ENCODE measurements at places on chromosomes 11 and 22.

- DNase-seq: no peak
These were observed 11.6 kb upstream of the GNAZ start for GRCh38 chr22:23058481-23059283.

DNA sequence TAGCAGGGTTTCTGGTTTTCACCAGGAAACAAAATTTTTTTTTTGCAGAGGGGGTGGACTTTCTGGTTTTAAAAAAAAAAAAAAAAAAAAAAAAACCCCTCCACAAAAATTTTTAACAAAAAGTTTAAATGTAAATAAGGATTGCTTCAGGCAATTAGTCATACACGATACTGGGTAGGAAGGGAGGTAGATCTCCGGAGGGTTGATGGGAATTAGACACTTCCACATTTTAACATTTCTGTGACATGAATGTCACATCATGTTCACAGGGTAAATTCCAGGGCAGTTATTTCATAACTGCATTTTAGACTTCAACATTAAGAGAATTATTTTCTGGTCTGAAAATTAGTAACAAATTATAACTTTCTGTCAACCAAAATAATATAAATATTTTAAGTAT, 15.9 kb downstream of the NUP98 start:
- DNase-seq: no peak

DNA sequence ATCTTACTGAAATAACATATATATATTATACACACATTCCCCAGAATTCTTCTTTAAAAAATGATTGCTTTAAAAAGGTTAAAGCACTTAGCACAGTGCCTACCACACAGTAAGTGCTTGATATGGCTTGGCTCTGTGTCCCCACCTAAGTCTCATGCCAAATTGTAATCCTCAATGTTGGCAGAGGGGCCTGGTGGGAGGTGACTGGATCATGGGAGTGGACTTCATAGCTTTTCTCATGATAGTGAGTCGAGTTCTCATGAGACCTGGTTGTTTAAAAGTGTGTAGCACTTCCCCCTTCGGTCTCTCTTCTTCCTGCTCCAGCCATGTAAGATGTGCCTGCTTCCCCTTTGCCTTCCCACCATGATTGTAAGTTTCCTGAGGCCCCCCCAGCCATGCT, 6.2 kb downstream of the CRYAB start:
- DNase-seq: no peak

DNA sequence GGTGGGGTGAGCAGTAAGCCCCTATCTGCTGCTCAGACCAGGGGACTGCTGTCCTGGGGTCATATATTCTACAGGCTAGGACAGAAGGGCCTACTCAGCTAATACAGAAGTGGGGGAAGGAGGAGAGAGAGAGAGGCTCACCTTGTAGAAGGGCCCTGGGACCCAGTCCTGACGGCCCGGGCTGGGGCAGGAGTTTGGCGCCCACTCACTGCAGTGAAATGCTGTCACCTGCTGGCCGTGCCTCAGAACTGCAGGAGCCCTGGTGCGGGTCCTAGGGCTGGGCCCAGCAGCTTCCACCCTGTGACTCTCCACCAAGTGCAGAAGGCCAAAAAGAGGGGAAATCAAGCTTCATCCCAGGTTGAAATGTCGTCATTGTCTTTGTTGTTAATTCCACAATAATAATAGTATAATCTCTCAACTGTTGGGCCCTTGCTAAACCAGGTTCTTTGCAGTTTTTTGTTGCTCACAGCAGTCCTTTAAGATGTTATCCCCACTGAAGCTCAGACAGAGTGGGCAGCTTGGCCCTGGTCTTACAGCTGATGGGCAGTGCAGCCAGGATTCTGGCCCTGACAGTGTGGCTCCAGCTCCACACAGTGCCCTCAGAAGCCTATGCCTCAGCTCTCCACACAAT, 29.6 kb downstream of the TRIM29 start:
- peak; percentile 51 for DNase-seq

DNA sequence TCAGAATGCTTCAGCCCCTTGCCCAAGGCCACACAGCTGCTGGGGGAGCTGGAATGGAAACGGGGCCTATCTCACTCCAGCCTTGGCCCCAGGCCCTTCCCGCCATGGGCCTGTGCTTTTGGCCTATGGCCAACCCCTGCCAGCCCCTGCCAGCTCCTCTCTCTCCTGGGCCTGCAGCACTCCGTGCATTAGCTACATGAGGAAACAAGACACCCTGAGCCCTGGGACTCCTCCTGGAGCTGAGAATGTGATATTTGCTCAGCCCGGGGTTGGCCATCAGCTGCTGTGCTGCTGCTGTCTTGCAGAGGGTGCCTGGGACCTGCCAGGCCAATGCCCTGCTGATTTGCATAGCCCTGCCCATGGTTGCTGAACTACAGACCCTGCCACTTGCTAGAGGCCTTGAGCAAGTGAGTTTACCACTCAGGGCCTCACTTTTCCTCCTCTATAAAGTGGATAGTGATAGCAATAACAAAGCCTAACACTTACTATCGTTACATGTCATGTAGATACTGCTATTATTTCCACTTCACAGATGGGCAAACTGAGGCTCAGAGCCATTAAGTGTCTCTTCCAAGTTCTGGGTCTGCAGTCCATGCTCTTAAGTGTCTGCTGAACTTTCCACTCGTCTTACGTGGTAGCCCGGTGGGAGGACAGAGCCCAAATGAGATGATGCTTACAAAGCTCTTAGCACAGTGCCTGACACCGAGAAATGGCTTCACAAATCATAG, 99.6 kb downstream of the KIAA1671 start:
- no peak for DNase-seq

DNA sequence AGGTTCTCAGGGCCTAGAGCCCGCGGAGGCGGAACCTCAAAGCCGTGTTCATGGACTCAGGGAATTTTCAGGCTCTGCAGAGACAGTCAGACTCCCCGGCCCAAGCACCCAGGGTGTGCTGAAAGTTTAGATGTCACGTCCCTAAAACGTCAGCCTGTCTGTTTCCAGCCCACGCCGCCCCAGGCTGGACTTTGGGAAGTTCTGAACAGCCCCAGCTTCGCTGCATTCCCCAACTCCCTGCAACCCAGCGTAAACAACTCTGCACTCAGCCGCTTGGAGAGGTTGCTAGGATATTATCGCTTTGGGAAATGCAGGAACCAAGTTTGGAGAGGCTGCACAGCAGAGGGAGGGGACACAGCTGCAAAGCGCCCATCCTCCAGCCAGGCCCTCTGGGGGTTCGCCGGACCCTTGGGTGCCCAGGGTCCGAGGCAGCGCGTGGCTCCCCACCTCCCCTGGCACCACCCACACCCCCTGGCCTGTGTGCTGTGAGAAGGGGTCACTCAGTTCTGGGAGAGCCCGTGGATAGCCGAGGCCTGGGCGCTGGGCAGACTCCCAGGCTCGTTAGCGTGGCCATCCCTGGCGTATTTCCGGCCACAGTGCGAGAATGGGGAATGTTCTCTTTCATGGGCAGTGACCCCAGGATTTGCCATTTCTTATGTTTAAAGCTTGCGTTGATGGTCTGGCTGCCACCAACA, 120.5 kb upstream of the FGF3 start:
- peak; percentile 73 for DNase-seq

GRCh38 chr11:61899146-61899841, 7.9 kb upstream of the FADS3 start:
- DNase-seq: no peak

- DNase-seq: no peak
These were observed 731.5 kb downstream of the NTM start for GRCh38 chr11:132101881-132102280.

GRCh38 chr22:18075720-18076497, 1.9 kb upstream of the PEX26 start:
- peak; percentile 89 for DNase-seq

GRCh38 chr11:10026514-10026913, 267.5 kb downstream of the SBF2 start:
- DNase-seq: no peak

GRCh38 chr22:42309865-42310264, 39.4 kb upstream of the TCF20 start:
- DNase-seq: no peak
